Hippocampal formation (tissue), 2 donors: ENCODE measurements at places on chromosomes 1 and 21.

DNA sequence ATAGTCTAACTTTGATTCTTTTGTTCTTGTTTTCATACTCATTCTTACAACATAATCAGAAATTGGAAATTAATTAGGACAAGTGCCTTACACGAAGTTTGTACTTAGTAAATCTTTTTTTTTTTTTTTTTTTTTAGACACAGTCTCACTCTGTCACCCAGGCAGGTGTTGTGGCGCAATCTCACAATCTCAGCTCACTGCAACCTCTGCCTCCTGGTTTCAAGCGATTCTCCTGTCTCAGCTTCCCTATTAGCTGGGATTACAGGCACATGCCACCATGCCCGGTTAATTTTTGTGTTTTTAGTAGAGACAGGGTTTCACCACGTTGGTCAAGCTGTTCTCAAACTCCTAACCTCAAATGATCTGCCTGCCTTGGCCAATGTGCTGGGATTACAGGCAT lies 12.4 kb downstream of the CHAF1B start:
- DNase-seq: no peak

- DNase-seq: no peak
Observed at GRCh38 chr1:234531151-234531635, 52.2 kb upstream of the TARBP1 start.

GRCh38 chr1:3350506-3351261 lies 103.8 kb upstream of the ARHGEF16 start:
- DNase-seq: peak; percentile 82

- no peak for DNase-seq
Observed at GRCh38 chr1:216919060-216919970, 196.1 kb upstream of the ESRRG start.

DNA sequence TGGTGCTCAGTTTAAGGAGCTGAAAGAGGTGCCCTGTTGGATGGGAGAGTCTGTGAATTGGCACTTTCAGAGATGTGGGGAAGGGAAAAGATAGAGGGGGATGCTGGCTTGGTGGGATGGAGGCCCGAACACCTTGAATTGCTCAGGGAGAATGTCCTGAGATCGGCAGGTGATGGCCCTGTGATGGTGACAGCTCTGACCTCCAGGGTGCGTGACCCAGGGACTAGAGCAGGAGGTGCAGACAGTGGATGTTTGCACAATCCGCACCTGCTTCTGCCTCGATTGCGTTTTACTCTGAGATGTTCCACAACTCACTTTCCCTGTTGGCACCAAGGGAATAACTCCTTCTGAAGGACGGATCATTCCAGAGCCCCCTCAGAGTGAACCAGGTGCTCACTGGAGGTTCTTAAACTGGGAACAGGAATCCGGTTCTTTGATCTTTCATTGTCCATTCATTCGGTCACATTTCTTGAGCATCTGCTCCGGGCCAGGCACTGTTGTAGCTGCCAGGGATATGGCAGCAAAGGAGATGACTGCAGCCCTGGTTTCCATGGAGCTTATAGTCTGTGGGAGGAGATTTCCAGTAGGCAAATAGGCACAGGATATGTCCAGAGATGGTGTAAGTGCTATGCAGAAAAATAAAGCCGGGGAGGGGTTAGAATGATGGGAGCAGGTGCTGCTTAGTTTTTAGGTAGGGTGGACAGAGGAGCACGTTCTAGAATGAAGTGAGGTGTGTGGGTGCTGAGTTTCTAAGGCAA lies 226.6 kb upstream of the TMEM51 start:
- DNase-seq: no peak

DNA sequence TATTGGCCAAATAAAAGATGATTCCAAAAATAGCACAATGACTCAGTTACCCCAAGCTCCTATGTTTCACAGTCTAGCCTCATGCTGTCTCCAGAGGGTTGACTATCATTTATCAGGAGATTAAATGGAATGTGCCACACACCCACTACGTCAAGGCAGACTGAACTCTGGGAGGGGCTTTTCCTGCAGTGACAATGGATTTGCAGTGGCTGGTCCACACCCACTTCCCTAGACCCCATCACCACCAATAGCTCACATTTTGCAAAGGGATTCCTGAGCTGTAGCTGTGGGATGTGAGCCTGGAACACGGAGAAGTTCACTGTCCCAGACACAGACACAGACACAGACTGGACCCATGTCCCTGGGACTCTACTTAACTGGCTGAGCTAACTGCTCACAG lies 77.1 kb downstream of the HLCS start:
- no peak for DNase-seq

DNA sequence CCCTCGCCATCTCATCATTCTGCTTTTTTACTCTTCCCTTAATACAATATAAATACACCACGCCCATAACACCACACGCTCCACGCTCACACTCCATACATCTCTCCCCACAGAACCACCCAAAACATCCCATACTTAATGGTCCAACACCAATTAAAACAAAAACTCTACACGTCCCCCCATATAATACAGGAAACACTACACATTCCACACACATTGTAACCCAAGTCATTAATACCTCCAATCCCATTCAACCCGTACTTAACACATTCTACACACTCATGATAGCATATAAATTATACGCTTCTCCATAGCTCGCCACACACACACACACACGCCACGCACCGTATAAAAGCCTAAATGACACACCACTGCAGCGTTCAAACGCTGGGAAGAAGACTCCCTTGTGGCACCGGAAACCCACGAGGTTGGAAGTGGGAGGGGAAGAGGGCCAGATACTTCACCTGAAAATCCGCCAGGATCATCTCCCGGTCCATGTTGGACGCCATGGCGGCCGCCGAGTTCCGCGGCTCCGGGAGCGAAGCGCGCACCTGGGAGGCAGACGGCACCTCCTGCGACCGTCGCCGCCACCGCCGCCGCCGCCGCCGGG lies 659 bp downstream of the FAF1 start:
- DNase-seq: no peak

- no peak for DNase-seq
Observed at GRCh38 chr1:240794046-240794843, 182.3 kb upstream of the GREM2 start.

- DNase-seq: peak; percentile 74
Observed at GRCh38 chr21:26169611-26170470, 729 bp downstream of the APP start.

DNA sequence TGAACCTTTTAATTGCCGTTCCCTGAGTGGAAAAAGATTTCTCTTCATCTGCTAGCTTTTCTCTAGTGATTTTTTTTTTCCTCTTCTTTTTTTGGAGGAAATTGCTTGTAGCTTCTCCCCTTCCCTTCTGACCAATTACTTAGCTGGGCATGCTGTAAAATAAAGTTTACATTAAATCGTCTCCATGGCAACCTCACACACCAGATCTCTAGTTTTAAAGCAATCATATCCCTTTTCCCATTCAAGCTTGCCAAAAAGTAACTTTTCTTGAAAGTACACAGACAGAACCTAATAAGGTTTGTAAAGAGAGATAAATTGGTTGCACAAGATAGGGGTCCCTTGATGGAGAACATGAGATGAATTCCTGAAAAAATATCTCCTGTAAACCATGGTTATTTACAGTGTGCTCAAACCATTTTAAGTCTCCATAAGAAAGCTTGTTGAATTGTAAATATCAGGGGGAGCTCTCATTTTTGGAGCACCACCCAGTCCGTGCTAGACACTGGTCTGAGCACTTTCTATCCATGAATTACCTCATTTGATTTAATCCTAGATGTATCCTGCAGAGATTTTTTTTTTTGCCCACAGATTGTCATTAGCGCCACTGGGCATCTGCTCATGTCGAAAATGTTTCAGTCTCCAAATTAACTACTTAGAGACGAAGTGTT lies 32.6 kb upstream of the HTR1D start:
- DNase-seq: no peak

DNA sequence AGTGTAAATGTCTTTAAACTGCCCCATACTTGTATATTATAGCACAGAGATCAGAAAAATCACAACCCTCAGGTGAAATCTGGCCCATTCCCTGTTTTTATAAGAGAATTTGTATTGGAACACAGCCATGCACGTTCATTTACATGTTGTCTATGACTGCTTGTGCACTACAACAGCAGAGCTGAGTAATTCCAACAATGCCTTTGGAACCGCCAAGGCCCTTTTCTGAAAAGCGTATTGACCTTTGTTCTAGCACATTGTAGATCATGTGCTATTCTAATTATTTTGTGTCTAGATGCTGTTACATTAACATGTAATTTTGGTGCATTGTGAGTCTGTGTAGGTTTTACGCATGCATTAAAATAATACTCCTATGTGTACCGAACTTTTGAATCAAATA lies 339.6 kb downstream of the CHRM3 start:
- DNase-seq: no peak

- no peak for DNase-seq
Observed at GRCh38 chr1:218674280-218674773, 329.2 kb downstream of the TGFB2 start.

DNA sequence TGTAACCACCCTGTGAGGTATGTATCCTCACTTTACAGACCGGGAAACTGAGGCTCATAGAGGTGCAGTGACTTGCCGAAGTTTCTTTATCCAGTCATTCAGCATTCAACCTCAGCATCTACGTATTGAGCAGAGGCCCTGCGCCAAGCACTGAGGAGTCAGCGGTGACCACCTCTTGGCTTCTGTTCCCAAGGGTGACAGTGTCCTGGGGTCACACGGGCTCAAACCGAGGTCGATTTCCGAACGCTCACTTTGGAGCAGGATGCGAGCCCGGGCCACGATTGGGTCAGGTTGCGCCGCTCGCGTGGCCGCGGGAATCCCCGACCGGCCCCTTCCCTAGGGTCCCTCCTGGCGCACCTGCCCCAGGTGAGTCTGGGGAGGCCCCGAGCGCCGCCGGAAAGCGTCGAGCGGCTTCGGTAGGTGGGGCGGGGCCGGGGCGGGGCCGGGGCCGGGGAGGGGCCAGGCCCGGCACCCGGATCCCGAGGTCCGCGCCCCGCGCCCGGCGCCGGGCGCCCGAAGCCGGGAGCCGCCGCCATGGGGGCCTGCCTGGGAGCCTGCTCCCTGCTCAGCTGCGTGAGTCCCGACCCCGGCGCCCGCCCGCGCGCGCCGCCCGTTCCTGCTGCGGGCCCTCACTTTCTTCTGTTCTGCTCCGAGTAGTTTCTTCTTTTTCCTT lies at the start of gene SERINC2:
Gene SERINC2, plus strand, starts transcription at position 482 of the 673 bp plus-strand sequence. Its CDS starts 53 bp downstream, at position 535.
- no peak for DNase-seq

DNA sequence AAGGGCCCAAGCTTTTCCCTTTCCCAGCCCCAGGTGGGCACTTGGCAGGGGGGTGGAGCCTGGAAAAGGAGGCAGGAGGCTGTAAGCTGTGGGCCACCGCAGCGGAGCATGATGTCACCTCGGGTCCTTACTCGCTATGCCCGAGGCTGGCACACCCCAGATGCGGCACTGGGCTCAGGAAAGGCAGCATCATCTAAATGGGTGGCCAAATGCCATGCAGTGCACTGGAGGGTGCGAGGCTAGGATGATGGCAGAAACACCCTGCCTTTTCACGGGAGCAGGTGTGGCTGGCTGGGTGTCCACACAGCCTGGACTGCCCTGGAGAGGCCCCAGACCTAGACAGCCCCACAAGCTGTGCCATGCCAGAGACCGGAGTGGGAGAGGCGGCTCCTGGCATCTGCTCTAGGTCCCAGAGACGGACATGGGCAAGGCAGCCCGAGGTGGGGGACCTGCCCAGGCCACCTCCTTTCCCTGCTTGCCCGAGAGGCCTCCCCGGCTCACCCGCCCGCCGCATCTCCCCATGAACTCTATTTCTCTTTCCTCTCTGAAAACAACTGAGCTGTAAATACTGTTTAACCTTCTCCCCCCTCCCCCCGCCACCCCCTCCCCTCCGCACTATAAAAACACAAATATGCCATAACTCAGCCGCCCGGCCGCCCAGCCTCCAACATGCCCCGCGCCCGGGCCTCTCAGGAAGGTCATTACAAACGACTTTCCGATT lies 124.7 kb downstream of the CASZ1 start:
- DNase-seq: no peak

GRCh38 chr1:187987236-187987776 lies 1158.6 kb downstream of the PLA2G4A start:
- no peak for DNase-seq

- DNase-seq: no peak
Observed at GRCh38 chr1:79304131-79304530, 297.6 kb upstream of the ADGRL4 start.

DNA sequence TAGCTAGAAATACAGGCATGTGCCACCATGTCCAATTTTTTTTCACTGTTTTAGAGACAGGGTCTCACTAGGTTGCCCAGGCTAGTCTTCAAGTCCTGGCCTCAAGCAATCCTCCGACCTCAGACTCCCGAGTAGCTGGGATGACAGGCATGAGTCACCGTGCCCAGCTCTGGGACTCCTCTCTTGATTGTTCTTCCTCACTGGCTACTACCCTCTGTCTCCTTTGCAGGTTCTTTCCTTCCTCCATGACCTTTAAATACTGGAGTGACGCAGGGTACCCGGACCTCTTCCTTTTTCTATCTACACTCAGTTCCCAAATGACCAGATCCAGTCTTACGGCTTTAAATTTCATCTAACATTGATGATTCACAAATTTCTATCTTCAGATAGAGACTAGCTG lies 34.9 kb downstream of the ASH1L start:
- DNase-seq: no peak

DNA sequence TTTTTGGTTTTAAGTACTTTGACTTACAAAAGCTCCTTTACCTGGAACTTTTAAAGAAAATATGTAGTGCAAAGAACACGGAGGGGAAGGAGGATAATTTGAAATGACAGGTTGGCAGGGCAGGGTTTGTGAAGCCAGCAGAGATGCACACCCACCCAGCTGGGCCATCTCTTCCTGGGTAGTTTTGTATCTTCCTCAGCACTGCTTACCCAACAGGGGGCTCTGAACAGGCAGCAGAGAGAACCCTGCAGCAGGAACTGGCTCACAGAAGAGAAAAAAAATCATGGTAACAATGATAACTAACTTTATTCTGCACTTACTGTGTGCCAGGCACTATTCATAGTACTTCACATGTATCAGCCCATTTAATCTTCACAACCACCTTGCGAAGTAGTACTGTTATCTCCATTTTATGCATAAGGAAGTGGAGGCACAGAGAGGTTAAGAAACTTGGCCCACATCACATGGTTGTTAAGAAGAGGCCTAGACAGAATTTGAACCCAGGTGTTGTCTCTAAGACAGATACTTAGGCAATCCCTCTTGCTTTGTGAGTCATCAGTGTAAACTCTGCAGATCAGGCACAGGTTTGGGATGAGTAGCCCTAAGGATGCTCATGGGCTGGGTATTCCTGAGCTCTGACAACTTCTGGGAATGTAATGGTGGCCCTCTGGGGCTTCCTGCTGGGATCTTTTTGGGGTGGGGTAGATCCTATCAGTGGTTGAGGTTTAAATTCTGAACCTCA lies 60.8 kb downstream of the ELK4 start:
- DNase-seq: no peak
